T-helper 17 cell (primary cell): ENCODE measurements at places on chromosomes 2 and 18.

DNA sequence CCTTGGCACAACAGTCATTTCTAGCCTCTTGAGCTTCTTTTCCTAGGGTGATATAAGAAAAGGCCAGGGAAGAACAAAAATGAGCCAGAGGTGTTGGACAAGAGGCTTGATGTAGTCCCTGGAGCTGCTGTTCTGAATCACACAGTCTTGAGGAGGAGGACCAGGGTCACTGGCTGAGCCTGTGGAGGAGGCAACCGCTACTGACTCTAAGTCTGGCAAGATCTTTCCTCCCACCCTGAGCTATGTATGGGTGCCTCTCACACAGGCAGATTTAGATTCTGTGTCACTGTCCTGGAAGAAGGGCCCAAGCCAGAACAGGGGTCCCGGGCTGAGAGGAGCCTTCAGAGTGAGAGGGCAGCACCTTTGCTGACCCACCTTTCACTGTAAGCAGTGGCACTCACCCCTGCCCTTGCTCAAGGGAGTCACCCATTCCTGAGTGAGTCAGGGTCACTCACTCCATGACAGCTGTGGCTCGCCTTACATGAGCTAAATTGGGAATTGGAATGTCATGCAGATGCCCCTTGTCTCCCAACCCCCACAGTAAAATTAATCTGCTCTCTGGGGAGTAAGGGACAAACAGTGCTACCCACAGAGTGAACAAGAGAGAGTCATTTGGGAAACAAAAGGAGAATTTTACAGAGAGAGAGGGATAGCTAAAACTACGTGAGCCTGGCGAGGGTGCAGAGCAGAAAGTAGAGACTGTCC, at the start of gene TRIM54:
Gene TRIM54 (plus strand): TSS at position 575 of the 705 bp plus-strand sequence. CDS start 303 bp downstream, outside the sequence.
- H3K27me3 ChIP-seq = peaks cover 65% of the 10 kb centered on the region
- peak within 1 kb of the TSS; percentile 21 for H3K27ac ChIP-seq
- no peak for DNase-seq
- H3K4me3 ChIP-seq = no peak within 1 kb of the TSS
- H3K36me3 ChIP-seq = peaks cover 2% of the 10 kb centered on the region

DNA sequence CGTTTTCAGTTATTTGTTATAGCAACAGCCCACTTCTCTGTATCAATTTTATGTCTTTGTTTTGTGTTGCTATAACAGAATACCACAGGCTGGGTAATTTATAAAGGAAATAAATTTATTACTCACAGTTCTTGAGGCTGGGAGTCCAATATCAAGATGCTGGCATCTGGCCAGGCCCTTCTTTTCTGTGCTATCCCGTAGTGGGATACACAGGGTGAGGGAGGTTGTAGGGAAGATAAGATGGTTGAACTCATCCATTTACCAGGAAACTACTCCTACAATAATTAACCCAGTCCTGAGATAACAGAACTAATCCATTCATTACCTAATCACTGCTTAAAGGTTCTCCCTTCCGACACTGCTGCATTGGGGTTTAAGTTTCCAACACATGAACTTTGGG, 220.7 kb downstream of the TPGS2 start:
- no peaks in the 10 kb centered on the region for H3K4me1 ChIP-seq
- H3K27ac ChIP-seq = no peak overlapping the region
- no peaks in the 10 kb centered on the region for H3K36me3 ChIP-seq
- DNase-seq = no peak
- H3K27me3 ChIP-seq = peaks cover 5% of the 10 kb centered on the region

GRCh38 chr18:59707306-59707705, 10.1 kb upstream of the CCBE1 start:
- H3K4me1 ChIP-seq = no peaks in the 10 kb centered on the region
- H3K27ac ChIP-seq = no peak overlapping the region
- H3K27me3 ChIP-seq = peaks cover 6% of the 10 kb centered on the region
- H3K36me3 ChIP-seq = no peaks in the 10 kb centered on the region
- no peak for DNase-seq

DNA sequence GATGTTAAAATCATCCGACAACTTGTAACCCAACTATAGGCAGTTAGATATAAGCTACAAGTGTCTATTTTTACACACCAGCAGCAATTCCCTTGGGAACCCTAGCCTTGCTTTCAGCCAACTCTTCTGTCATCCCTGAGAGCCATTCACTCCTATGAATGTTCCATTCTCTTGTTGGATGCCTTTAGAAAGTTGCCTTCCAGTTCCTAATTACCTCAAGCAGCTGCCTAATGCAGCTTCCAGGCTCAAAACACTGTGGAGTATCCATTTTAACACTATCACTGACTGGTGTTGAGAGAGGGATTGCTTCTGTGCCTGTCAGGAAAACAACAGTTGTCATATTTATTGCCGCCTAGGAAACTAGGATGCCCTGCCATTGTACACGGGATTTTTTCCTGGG, 402.0 kb upstream of the ACVR2A start:
- no peak for DNase-seq
- H3K36me3 ChIP-seq = peaks cover 2% of the 10 kb centered on the region
- no peaks in the 10 kb centered on the region for H3K27me3 ChIP-seq
- H3K4me3 ChIP-seq = no peak overlapping the region
- H3K4me1 ChIP-seq = peaks cover 2% of the 10 kb centered on the region
- H3K27ac ChIP-seq = no peak overlapping the region

DNA sequence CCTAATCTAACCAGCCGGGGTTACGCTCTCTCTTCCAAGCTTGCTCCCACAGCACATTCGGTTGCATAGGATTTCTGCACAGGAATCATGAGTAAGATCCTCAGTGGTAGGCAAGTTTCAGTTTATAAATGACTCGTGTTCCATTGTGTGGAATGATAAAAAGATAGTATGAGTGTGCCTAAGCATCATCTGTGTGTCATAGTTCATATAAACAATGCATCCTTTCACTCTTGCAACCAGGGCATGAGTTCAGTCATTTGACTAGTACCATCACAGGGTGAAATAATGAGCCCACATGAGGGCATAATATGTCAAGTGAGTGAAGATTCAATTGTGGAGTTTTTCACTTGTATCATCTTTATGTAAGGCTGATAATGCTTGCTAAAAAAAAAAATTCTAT, 417.1 kb upstream of the CDH2 start:
- H3K4me1 ChIP-seq = no peaks in the 10 kb centered on the region
- no peaks in the 10 kb centered on the region for H3K36me3 ChIP-seq
- no peak for DNase-seq
- no peaks in the 10 kb centered on the region for H3K27me3 ChIP-seq
